Activated T-helper 1 cell treated with anti-CD3 and anti-CD28 coated beads, Interleukin-12 subunit alpha, Interleukin-12 subunit beta, Interleukin-2, Interleukin-4 antibody, amounts not matched to agents 30 ng/mL and 10 ng/mL and 1 ng/mL, durations not matched to agents 14 hours and 24 hours and 36 hours (primary cell): ENCODE measurements at places on chromosomes 11 and 22.

GRCh38 chr22:48138855-48139254, 1376.4 kb downstream of the TBC1D22A start:
- DNase-seq: no peak

GRCh38 chr22:24498824-24499223, 3.7 kb downstream of the UPB1 start:
- no peak for DNase-seq

DNA sequence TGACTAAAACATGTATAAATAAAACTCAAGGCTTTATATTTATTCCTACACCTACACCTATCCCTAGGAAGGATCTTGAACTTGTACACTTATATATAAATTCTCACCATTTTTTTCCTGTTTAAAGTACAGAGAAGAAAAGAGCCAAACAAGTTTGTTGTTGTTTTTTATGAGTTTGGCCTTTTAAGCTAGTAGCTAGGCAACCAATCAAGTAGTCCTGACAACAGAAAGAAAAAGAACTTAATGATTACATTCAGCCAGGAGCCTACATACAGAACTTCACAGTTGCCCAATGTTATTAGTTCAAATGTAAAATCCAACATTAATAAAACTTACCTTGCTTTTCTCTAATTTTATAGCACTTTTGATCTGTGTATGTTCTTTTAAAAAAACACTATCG, 316.2 kb downstream of the SOX6 start:
- DNase-seq: no peak

DNA sequence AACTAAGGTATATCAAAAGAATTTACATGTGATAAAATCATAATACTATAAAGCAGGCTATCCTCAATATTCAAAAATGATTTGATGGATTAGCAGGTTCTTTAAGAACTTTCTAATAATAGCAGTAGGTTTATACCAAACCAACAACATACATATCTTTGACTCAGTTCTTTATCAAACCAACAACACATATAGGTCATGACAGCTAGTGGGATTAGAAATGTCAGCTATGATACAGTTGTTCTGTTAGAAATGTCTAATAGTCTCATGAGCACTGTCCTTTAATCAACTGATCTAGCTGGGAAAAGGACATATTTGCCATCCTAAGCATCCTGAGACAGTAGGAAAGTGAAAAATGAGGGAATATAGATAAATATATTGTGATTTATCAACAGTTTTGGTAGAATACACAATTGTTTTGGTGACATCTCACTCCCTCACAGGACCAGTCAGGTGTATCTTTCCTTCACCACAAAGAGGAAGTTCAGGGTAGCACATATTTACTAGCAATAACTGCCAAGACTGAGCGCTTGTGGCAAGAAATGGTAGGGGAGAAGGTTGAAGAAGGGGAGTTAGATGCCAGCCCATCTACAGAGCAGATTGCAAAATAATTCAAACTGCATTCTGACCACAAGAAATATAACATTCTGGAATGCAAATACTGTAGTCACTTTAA, 90.8 kb upstream of the APOA1 start:
- DNase-seq: peak; percentile 6

DNA sequence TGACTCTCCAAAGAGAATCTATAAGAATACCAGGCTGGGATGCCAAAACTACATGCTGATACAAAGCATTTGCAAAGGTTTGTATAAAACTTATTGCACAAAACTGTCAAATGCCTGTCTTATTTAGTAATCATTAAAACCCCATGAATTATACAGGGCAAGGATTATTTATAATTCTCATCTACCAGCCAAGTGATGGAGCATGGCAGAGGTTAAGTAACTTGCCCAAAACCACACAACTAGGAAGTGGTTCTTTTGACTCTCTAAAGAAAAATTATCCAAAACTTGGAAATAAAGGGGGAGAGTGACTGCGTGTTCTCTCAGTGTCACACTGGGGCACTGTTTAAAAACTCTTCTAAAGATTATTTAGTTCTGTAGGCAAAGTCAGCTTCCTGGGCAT, 17.4 kb upstream of the CLMP start:
- DNase-seq: no peak
